ENCODE measurements at places on chromosomes 4 and X. TPM values are rescaled to one million over a fixed set of nuclear protein-coding genes. Genes with fewer than 3 reads are reported as not detected.
A peak's percentile ranks its signal among the peaks of the same experiment; 100 is the strongest.

DNA sequence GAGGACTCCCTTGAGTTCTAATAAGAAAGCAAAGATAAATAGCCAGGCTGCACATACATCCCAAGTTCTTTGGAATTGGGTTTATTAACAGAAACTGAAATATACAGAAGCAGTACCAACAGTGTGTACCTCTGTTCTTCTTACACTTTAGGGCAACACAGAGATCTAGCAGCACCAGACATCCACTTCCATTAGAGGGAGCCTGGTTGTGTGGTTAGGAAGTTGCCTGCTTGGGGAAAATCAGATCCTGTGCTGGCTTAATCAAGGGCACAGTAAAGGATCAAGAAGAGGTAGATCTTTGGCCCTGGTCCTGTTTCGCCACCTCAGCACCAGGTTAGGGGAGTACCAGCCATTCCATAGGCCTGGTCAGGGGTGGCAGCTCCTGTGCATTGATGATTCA, 231.1 kb upstream of the ARHGAP24 start:
- peak; percentile 2 for DNase-seq

- DNase-seq: no peak
Measured at GRCh38 chrX:40202456-40202855, 104.7 kb upstream of the BCOR start.

DNA sequence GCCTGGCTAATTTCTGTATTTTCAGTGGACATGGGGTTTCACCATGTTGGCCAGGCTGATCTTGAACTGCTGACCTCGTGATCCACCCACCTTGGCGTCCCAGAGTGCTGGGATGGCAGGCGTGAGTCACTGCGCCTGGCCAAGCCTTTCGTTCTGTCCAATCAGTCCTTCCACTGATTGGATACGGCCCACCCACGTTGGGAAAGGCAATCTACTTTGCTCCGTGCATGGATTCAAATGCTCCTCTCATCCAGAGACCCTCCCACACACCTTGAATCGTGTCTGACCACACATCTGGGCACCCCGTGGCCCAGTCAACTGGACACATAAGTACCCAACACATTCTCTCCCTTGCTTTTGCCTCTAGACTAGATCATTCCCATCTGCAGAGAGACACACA, 74.9 kb downstream of the CRLF2 start:
- DNase-seq: no peak

DNA sequence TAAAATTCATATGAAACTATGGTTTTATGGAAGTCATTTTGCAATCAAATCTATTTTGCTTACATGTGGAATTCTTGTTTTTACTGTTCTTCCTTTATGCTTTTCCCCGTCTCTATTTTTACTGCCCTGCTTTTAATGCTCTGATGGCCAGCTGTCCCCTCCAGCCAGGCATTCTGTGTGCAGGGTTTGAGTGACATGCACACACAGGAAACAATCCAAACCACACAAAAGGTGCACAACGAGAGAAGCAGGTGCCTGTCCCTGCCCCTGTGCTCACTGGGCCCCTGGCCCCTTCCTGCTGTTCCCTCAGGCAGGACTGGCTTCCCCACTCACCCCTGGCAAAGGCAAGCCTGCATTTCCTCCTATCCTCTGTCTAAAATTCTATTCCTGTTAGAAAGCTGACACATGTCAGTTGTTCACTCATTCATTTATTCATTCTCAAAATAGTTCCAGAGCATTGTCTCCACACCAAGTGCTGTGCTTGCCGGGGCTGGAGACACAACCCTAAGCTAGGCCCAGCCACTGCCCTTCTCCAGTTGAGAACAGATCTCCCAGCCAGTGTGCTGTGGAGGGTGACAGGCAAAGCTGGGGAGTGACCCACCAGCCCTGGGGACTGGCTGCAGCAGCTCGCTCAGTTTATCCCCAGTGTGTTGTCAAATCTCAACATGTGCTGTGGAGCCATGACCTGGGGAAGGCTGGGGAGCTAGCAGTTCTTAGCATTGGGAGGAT, 346.3 kb downstream of the FBXW7 start:
- DNase-seq: no peak

DNA sequence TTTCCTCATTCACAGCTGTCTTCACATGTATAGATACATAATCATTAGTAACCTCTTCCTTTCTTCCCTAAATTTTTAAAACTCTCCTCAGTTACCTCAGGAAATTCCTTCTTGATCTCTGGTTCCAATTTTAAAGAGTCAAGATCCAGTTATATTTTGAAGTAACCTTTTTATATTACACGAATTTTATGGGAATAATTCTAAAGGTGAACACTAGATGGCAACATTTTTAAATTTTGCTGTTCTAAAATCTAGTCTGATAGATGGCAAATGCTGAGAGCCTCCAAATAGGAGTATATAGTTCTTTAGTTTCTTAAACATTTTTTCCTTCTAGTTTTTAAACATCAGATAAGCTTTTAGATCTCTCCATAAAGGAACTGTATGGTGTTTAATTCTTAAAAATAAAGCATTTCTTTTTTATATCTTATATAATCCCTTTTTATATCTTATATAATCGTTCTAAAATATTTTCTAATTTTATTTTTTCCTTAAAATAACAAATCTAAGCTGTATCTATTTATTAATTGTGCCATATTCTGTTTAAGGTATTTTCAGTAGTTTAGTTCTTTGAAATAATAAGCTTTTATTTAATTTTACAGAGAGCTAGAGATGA, 37.9 kb upstream of the PAPSS1 start:
- no peak for DNase-seq

- DNase-seq: peak; percentile 24
Measured at GRCh38 chrX:13167481-13168231, 123.2 kb upstream of the FAM9C start.

DNA sequence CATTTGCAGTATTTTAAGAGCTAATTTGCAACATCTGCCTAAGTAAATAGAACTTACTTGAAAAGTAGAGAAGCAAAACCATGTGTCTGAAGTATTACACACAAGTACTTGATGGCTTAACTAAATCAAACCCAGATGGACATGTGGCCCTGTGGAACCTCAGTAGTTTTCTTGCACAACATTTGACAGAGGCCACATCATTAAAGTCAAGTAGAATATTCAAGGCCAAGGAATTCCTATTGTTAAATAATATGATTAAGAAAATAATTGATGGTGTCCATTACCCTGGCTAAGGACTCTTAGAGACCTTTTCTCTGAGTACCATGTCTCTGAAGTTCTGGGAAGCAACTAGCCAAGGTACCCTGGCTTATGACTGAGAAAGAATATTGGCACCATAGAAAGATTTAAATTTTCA, 135.4 kb upstream of the OTUD4 start:
- DNase-seq: no peak

DNA sequence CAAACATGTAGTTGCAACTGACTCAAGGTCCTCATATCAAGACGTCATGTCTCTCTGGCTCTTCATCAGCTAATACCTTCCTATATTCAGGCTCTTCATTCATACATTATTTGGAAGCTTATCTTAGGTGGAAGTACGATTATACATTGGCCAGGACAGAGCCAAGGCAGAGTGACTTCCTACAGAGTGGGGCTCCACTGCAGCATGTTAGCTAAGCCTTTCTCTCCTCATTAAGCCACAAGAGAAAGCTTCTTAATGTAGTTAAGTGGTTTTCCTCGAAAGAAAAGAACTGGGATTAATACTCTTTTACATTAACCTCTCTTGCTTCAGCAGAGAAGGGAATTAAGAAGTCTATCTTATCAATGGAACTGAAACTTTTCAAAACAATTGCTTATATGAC, 15.0 kb downstream of the C4orf33 start:
- no peak for DNase-seq

GRCh38 chr4:11724731-11725130, 296.0 kb upstream of the HS3ST1 start:
- DNase-seq: peak; percentile 51

GRCh38 chr4:6811165-6811564, 28.6 kb downstream of the KIAA0232 start:
- DNase-seq: no peak

- DNase-seq: no peak
Measured at GRCh38 chrX:43631841-43632240, 24.3 kb upstream of the MAOA start.

DNA sequence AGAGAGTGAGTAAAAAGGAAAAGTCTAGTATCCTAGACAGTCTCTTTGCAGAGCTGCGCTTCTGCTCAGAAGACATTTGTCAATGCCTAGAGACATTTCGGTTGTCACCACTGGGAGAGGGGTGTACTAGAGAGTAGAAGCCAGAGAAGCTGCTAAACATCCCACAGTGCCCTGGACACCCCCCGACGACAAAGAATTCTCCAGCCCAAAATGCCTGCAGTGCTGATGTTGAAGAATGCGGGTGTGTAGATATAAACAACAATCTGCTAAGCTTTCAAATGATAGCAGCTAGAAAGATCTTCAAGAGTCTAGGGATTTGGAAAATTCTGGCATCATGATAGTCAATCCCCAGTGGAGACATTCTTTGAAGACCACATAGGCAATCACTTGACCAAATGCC, 90.1 kb downstream of the PALLD start:
- no peak for DNase-seq

GRCh38 chr4:40811956-40812355, 62.2 kb downstream of the NSUN7 start:
- no peak for DNase-seq

DNA sequence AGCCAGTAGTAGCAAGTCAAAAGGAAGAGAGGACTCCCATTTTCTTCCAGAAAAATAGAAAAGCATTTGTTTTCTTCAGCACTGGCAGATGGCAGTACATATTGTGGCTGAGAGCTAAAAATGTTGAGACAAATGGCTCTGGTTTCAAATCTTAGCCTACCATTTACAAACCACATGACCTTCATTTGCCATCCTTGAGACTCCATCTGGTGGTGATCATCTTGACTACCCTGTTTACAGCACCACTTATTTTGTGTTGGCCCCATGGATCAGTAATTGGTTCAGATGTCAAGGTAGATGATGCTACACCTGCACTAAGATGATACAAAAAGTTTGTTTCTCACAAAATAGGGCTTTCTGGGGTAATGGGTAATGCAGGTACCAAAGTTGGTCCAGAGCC, 951.8 kb upstream of the IGFBP7 start:
- DNase-seq: no peak

GRCh38 chr4:55758570-55758969, 61.0 kb upstream of the EXOC1L start:
- DNase-seq: no peak

DNA sequence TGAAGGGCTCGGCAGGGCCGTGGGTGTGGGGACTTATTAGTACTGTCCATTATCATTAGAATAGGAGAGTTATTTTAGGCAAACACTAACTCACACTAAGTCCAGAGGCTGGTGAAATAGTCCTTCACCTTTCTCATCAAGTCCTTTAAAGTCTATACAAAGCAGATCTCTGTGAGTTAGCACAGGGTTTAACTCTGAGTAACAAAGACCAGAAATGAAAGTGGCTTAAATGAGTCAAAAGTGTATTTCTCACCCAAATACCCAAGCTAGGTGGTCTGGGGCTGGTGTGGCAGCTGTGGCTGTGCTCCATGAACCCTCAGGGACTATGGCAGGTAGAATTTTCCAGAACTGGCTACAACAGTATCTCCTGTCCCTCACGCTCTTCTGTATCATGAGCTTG, 263.2 kb downstream of the BCOR start:
- no peak for DNase-seq

- DNase-seq: no peak
Measured at GRCh38 chr4:65023883-65024670, 614.8 kb upstream of the TECRL start.

DNA sequence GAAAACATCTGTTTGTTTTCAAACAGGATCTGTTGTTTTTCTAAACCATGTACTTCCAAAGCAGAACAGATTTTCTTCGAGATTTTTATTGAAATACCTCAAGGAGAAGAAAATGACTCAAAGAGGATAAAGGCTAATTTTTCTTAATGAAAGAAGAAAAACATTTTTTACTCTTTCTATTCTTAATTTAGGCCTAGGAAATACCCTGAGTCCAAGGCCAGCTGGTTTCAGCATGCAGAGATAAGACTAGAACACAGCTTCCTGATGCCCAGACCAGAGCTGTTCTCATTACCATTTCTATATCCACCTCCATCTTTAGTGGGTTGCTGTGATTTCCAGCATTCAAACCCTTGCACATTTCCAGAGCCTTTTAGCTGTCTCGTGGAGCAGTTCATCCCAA, 18.3 kb downstream of the GAB1 start:
- DNase-seq: no peak

DNA sequence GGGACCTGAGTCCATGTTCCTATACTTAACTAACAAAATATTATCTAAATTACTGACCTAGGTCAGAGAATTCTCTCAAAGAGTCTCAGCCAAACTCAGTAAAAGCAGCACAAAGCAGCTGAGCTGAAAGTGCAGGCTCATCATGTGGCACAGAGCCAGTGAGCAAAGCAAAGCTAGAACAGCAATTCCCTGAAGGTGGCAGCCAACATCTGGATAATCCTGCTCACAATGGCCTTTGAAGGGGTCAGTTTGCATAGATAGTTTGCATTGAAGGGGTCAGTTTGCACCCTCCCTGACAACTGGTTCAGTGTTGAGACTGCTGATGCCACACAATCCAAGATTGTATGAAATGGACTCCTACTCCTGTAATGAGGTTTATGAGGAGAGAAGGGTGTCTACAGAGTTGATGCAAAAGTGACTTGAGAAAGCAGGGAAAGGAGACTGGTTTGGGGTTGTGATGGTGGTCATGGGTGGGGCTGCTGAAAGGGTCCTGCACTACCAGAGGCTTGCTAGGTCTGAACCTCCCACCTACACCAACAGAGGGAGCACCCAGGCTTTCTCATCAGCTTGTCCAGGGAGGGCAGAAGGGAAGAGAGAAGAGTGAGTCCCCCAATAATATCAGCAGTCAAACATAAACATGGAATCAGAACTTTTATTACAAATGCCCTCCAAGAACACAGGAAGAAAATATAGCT, 39.7 kb downstream of the TRIM61 start:
- DNase-seq: no peak

DNA sequence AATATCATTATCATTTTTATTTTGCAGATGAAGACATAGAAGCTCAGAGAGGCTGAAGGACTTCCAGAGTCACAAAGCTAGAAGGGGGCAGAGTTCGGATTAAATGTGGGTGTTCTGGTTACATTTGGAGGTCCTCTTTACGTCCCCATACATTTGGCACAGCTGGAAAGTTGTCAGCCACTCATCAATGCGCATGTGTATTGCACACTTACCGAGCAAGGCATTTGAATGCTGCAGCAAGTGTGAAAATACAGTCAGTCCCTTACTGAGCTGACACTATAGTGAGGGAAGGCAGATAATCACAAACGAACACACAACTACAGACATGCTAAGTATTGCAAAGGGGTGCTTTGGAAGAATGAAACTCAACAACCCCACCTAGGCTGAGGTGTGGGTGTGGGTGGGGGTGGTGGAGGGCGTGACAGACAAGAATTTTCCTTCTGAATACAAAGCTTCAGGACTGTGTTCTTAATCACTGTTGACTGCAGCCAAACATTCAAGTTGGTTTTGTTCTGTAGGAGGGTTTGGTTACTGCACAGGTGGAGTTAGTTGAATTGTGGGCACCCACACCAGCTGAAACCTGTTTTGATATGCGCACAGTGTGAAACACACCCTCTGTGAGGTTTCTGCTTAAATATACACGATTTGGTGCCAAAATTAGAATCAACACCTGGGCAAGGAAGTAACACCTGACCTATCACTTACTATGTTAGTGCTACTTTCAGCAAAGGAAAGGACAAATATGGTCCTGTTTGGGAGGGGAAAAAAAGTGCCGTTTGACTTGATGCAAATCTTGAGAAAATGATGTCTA, 72.4 kb downstream of the COQ2 start:
- peak; percentile 74 for DNase-seq

Gene SYTL4
- 1.2 TPM for total RNA-seq

Gene HDAC6
- total RNA-seq: 33.5 TPM

Gene PCDH7
- total RNA-seq: 22.6 TPM

Gene FABP2
- not detected for total RNA-seq

Gene CDX4
- not detected for total RNA-seq

Gene AREG
- 540 TPM for total RNA-seq

Measured in mammary epithelial cell (primary cell).